HT-29 (cell line): ENCODE measurements at places on chromosomes 7 and 10. TPM values are rescaled to one million over a fixed set of nuclear protein-coding genes. Genes with fewer than 3 reads are reported as not detected.

Gene KCNMA1
- total RNA-seq = 0.08 TPM in 1 of 2 replicates, not detected in the other

Gene UPK3BL2
- total RNA-seq = 11.1 and 15.2 TPM in 2 replicates

Gene SGCE
- total RNA-seq = not detected in 2 replicates

Gene NUTM2B
- total RNA-seq = 0.41 and 0.63 TPM in 2 replicates

Gene SPDYE8
- total RNA-seq = not detected in 2 replicates

Gene PLEKHS1
- 0.55 TPM in 1 of 2 replicates, not detected in the other for total RNA-seq

Gene OR2A42
- not detected in 2 replicates for total RNA-seq

Gene MSMB
- total RNA-seq = not detected in 2 replicates

Gene ANKRD22
- 6.2 and 7.2 TPM in 2 replicates for total RNA-seq

GRCh38 chr10:59770689-59771088 lies 17.4 kb upstream of the MRLN start:
- no peak for DNase-seq

- DNase-seq = no peak
These were observed 130.6 kb downstream of the WDR11 start for GRCh38 chr10:120981601-120982391.

GRCh38 chr7:35694161-35694783 lies 663 bp downstream of the HERPUD2 start:
- peak; percentile 63 for DNase-seq

DNA sequence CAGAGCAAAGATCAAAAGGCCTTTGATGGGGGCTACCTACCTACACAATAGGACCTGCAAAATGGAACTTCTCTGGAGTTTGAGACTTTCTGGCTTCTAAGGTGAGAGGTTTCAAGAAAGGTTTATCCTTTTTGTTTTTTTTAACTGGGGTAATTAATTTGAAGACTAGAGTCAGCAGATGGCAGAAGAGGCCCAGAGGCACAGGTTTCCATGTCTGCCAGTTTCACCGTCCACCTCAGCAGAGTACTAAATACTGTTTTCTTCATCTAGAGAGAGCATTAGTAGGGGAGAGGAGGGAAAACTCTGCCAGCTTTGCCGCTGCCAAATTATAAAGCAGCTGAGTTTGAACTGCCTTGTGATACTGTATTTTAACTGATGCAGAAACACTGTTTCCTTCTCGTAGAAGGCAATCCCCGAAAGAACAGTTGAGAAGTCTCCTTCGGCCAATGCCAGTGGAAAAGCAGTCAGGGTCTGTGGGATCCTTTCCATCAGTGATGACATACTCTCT lies 138.7 kb downstream of the SLC25A13 start:
- no peak for DNase-seq

- peak; percentile 91 for DNase-seq
These were observed 180.3 kb upstream of the GRB10 start for GRCh38 chr7:50962962-50963374.

GRCh38 chr10:72126184-72126871 lies 38.0 kb upstream of the SPOCK2 start:
- peak; percentile 51 for DNase-seq

DNA sequence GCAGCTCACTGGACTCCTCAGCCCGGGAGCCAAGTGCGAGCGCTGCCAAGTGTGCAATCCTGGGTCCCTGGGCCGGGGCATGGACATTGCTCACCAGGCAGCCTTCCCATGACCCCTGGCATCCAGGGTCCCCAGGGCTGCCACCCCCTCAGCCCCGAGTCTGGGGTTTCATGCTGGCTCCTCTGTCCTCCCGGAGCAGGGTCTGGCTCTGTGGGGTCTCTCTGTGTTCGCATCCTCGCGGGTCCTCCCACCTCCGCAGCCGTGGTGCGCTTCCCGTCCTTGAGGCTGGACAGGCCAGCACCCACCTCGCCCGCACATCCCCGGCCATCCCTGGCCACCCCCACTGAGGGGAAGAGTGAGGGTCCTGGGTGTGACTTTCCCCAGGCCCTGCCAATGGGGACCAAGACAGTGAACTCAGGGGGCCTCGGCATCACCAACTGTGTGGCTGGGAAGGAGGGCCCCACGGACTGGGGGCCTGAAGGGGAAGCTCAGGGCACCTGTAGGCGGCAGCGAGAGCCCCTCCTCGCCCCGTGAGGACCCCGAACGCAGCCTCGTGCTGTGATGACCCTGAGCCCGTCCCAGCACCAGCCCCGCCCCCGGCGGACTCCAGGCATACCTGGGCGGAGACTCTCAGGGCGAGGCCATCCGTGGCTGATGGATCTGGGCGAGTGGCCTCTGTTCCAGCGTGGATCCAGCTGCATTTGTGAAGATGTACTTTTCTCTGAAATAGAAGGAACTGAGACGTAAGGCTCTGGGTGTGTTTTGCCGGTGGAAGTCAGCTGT lies 50.3 kb upstream of the CFAP46 start:
- no peak for DNase-seq

DNA sequence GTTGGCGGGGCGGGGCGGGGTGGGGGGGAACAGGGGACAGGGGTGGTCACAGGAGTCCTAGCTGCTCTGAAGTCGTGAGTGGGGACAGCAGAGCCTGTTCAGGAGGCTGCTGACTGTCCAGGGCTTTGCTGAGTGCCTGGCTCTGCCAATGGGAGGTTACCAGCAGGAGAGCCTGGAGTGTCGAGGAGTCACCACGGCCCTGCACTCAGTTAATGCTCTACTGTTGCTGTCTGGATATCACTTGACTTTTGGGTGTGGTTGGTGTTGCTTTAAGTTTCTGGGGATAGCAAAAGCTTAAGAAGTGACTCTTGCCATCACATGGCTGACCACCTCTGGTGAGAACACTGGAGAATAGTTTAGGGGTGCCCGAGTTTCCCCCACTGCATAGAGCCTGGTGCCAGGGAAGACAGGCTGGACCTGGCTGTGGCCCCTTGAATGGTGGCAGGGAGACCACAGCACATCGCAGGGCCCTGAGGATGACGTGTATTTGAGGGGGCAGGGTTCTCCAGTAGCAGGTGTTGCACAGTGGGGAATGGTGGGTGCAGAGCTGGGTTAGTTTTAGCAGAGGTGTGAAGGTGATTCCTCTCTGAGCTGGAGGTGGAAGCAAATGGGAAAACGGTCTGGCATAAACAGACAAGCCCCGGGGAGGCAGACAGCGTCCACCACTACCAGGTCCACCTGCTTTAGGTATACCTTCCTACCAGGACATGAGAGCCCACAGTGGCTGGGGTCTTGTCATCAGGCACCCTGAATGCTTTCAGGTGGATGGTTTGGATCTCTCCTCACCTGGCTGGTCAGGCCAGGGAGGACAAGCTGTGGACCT lies 54.2 kb upstream of the CAMK2B start:
- no peak for DNase-seq

- peak; percentile 85 for DNase-seq
These were observed 774.1 kb upstream of the IGFBP3 start for GRCh38 chr7:46695051-46695708.

DNA sequence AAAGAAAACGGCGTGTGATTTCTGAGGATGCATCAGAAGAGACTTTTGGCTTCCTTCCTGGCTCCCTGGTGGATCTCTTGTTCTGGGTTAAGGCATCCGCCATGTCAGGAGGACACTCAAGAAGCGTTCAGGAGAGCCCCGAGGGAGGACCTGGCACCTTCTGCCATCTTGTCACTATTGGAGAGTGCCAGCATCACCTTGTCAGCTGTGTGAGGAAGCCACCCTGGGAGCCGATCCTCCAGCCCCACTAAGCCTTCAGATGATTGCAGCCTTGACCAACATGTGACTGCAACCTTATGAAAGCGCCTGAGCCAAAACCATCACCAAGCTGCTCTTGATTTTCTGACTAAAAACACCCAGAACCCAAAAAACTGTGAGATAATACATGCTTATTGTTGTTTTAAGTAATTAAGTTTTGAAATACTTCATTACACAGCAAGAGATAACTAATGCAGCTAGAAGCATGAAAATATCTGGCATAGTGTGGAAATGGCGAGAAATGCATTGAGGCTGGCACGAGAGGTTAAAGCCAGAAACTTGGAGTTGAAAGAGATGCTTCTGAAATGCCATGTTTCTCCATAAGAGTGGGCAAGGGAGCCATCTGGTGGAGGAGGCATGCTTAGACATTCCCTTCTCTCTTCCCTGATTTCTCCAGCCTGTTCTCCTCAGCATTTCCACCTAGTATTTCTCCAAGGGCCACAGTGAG lies 5.4 kb upstream of the ZFYVE27 start:
- peak; percentile 91 for DNase-seq

DNA sequence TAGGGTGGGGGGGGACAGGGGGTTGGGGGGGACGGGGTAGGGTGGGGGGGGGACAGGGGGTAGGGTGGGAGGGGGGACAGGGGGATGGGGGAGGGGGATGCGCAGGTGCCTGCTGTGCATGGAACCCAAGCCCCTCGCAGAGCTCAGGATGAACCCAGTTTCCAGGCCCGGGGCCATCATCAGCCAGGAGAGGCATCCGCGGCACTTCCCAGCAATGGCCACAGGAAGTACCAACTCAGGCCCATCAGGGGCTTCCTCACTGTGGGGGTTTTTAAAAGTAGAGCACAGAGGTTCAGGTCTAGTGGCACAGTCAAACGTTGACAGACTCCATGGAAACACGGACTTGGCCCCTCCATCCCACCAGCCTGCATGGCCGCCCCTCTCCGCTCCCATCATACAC lies 172.7 kb downstream of the DIP2C start:
- DNase-seq = no peak

DNA sequence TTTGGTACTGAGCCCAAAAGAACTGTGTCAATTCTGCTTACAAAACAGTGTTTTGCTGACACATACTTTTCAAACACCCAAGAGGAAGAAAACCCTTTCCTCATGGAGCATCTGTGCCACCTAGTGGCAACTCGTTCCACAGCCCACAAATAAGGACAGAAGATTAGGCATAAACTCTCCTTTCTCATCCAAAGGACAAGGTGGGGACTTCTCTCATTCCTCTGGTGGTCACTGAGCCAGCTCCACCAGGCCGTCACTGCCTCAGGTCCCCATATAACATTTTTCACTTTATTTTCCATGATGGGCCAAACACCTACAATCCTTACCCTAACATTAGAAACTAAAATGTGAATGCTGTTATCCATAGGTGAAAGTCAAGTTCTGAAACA lies 76.9 kb downstream of the RNF216 start:
- peak; percentile 90 for DNase-seq

DNA sequence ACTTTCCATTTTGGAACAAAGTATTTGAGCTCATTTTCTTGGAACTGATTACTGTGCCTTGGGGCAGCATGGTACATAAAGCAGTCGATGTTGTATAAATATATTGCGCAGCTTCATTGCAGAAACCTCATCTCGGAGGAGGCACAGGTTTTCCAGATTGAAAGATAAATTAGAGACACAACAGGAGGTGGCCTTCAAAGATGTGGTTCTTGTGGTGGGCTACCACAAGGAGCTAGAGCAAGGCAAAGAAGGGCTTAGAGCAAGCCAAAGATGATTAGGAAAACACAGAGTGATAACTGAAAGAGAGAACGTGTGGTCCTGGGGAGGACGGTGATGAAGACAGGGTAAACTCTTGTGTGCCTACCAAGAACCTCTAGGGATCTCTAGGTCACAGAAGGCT lies 169.1 kb upstream of the TNS3 start:
- DNase-seq = no peak

GRCh38 chr7:139896831-139897230 lies 67.8 kb downstream of the TBXAS1 start:
- no peak for DNase-seq

DNA sequence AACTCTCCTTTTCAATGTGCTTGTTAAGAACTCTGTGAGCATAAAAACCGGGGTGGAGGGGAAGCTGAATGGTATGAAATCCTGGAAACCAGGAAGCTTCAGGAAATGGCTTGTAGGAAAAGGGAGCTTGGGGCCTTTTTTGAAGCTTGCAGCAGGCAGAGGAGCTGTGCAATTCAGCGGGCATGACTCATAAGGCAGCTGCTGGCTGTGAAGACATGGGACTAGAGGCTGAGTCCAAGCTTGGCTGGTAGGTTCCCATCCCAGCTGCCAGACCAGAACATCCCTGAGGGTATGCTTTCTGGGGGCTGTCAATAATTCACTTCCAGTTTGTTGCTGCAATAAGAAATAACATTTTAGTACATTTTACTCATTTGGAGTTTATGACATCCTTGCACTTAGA lies 36.8 kb upstream of the CDC14C start:
- no peak for DNase-seq

- peak; percentile 24 for DNase-seq
These were observed 155.1 kb downstream of the ZNF22 start for GRCh38 chr10:45155784-45156183.

DNA sequence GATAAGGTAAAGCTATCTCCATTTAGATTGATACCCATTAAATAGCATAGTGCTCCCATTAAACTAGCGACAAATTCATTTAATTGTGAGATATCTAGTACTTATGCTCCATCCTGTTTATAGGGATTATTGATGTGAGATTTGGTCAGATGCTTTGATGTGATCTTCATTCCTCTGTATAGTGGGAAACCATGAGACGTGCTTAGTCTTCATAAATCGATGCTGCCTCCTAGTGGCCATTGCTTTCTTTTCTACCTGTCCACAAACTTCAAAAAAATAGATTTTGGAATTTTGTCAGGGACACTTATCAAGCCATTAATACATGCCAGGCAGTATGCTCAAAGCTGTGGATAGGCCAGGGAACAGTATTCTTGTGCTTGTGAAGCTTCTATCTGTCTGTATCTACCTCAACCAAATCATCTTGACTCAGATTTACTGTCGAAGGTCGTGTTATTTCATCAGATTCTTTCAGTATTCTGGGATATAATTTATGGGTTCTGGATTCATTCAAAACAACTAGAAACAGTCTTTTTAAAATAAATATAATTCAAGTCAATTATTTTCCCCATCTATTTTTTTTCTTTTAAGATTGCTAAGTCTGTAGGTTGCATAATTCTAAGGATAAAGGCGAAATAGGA lies 12.0 kb downstream of the LSM8 start:
- peak; percentile 91 for DNase-seq

GRCh38 chr10:132913559-132914115 lies 28.7 kb downstream of the CFAP46 start:
- DNase-seq = no peak

GRCh38 chr7:137091396-137091795 lies 222.9 kb downstream of the CHRM2 start:
- DNase-seq = peak; percentile 5

DNA sequence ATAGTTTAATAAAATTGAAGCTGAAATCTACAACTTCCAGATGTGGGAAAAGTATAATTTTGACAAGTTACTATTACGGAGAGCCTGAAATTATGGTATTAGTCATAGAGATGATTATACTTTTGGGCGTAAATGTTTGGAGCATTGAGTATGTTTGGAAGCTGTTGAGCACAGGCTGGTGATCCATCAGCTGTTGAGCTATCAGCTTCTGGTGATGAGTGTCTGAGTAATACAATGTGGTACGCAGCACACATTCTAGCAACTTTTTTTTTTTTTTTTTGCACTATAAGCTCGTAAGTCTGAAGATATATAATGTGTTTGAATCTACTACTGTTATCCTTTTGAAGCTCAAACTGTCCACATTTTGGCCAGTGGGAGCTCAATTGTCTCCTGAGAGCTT lies 123.4 kb downstream of the ATE1 start:
- no peak for DNase-seq

GRCh38 chr10:103975169-103975568 lies 8.2 kb downstream of the SLK start:
- DNase-seq = no peak
